Bronchial smooth muscle cell (primary cell): ENCODE measurements at places on chromosomes 13 and 19. TPM values are rescaled to one million over a fixed set of nuclear protein-coding genes. Genes with fewer than 3 reads are reported as not detected.

Gene NR2C2AP
- total RNA-seq, result 3.0 and 3.3 TPM in 2 replicates

Gene GNG8
- not detected in 2 replicates for total RNA-seq

Gene WDR88
- 0.17 TPM in 1 of 2 replicates, not detected in the other for total RNA-seq

Gene KIR3DL2
- not detected in 2 replicates for total RNA-seq

Gene RFXAP
- total RNA-seq, result 1.3 TPM in 2 replicates

Gene TJP3
- total RNA-seq, result under 0.01 TPM in 1 of 2 replicates, not detected in the other

Gene GAMT
- total RNA-seq, result 32.0 and 40.4 TPM in 2 replicates
